NCI-H1092 treated with DMSO at 0.1 percent for 48 hours (cell line): ENCODE measurements at places on chromosomes 13 and 19.
A peak's percentile ranks its signal among the peaks of the same experiment; 100 is the strongest.

GRCh38 chr13:70108356-70109105, at the start of gene KLHL1:
Gene KLHL1 (minus strand): TSS chr13:70108452. CDS start chr13:70107699, 753 bp downstream.
- no peak for DNase-seq

DNA sequence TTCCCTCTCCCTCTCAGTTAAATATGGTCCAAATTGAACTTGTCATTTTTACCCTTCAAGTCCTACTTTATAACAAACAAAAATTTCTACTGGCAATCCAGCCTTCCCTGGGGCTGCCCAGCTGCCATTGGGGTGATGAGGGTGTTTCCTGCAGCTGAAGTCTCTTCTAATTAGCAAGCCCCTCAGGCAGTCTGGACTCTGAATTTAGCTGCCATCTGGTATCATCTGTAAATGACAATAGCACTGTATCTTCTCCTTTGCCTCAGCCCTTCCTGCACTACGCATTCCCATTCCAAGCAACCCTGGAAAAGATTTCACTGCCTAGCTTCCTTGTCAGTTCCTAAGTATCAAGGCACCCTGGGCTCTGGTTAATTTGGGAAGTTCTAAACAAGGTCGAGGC, 331.1 kb upstream of the KLF12 start:
- peak; percentile 65 for DNase-seq

GRCh38 chr19:1130771-1131717, 27.2 kb downstream of the GPX4 start:
- no peak for DNase-seq

- DNase-seq = no peak
These were observed 125.7 kb downstream of the TNFRSF19 start for GRCh38 chr13:23695711-23696464.

GRCh38 chr13:51674276-51674675, 90.0 kb downstream of the WDFY2 start:
- no peak for DNase-seq

- no peak for DNase-seq
These were observed 3.7 kb downstream of the SNRPA start for GRCh38 chr19:40754611-40755247.

GRCh38 chr19:46839752-46840497, 10.7 kb downstream of the AP2S1 start:
- no peak for DNase-seq

DNA sequence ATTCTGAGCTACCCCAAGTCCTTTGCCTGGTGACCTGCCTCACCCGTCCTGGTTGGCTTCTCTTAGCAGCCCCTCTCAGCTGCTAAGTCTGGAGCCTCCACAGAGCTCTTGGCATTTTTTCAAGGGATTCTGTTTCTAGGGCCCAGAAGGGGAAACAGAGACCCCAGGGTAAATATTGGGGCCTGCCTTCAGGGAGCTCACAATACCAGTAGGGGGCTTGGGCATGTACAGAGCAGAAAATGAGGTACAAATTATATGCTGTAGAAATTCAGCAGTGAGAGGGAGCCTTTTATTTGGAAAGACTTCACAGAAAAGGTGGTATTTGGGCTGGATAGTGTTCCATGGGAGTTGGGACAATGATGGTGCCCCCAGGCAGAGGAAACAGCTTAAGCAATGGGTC, 3.7 kb downstream of the SAMD4B start:
- no peak for DNase-seq

DNA sequence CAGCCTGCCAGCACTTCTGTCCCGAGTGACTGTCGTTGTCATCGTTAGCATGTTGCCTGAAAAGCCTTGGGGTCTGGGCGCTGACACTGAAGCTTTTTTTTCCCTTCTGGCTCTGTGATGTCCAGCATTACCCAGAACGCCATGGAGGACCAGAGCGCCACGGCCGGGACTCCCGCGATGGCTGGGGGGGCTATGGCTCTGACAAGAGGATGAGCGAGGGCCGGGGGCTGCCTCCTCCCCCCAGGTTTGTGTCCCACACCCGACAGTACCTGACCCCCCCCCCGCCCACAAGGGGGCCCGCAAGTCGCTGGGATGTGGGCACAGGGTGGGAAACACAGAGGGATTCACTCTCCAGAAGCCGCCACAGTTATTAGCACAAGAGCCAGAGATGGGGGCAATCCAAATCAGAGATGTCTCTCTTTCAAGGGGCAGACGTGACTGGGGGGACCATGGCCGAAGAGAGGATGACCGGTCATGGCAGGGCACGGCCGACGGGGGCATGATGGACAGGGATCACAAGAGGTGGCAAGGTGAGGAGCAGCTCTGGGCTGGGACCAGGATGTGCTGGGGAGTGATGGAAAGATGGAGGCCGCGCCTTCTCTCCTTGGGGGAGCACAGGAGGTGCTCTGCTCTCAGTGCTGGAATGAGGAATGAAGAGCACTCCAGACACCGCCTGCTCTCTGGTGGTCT, 13.2 kb downstream of the MICOS13 start:
- no peak for DNase-seq

GRCh38 chr19:16125737-16126495, 14.2 kb downstream of the RAB8A start:
- DNase-seq = no peak

DNA sequence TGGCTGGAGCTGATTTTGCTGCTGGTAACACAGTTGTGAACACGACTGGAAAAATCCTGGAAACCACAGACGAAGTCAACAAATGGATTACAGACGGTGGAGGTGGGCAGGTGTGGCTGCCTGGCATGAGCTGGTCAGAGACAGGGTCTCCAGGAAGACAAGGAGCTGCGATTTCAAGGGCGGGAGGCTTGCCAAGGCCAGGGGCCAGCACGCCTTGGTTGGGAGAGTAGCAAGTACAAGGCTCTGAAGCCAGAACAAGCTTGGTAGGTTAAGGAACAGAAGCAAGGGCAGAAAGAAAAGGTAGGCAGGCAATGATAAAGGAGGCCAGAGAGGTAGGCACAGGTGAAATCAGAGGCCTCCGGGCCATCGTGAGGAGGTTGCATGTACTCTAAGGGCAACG, 50.7 kb upstream of the AMER2 start:
- DNase-seq = no peak

DNA sequence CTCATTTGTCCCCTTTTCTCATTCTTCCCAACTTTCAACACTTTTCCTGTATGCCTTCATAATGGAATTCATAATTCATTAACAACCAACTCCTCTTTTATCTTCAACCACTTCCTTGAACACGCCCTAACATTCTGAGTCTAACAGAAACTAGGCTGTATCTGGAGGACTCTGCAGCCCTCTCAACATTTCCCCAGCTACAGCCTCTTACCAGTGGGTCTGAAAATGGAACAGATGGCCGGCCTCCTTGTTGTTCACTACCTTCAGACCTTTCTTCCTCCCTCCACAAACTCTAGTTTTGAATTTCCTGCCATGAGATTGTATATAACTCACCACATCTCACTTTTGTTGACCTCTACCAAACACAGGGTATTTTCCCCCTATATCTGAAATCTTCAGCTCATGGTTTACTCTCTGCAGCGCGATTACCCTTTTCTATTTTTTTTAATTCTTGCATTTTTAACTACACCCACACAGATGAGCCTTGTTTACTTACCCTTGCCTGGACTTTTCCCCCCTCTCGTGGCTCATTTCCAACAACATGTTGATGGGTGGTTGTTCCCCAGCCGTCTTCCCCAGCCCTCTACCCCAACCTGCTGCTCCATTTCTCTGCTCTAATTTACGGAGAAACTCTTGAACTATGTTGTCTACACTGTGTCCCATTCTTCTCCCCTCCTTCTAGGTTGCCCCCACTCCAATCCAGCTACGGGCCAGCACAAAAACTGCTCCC, 846 bp downstream of the ZNF790 start:
- DNase-seq = no peak

- DNase-seq = no peak
These were observed 140.7 kb downstream of the KCTD12 start for GRCh38 chr13:76745261-76746200.

- no peak for DNase-seq
These were observed 642.3 kb upstream of the SLITRK1 start for GRCh38 chr13:84524586-84524985.

- DNase-seq = no peak
These were observed 160.4 kb upstream of the PCDH9 start for GRCh38 chr13:67390462-67391086.

DNA sequence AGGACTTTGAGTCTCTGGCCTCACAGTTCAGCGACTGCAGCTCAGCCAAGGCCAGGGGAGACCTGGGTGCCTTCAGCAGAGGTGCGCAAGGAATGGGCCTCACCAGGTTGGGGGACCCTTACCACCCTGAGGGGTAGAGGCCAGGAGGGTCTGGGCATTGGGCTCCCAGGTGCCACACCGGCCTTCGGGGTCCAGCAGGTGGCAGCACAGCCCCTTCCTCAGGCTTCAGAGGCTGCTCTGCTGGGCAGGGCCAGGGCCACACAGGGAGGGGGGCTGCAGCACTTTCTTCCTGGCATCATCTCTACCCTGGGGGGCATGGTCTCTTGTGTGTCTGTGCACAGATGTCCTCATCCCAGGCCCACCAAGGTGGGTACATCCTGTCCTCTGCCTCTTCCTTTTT, 12.9 kb downstream of the PIN1 start:
- no peak for DNase-seq

GRCh38 chr19:1904860-1905109, 414 bp upstream of the ADAT3 start:
- DNase-seq = no peak

DNA sequence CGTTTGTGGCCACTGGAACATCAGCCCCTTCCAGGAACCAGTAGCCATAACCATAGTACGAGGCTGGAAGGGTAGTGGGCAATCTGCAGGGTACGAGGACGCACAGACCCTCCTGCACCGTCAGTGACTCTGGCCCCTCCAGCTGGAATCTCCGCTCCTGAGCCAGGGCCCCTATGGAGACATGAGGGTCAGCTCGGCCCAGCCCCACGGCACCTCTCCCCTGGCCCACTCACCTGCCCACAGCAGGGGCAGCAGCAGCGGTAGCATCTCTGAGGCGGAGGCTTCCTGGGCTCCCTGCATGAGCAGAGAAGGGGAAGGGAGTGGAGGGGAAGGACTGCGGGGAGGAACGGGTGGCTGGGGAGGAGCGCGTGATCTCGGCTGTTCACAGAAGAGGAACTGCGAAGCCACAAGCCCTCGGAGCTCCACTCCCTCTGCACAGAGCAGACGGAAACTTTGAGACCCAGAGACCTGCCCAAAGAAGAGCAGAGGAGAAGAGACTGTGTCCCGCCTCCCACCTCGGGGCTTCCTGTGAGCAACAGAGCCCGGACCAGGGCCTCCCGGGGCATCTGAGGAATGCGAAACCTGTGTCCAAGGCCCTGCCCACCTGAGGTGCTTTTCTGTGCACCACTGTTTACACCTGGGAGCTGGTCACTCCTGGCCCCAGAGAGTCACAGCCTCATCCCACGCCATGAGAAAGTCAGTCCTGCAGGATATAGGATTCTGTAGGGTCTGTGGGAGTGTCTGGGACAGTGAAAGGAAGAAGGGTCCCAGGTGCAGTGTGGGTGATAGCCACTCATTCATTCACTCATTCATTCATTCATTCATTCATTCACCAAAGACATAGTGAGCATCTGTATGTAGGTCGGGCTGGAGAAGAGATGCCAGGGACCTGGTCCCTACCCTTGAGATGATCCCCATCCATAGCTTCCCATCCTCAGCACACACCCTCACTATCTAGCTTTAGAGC, at the start of gene SIGLEC6:
Gene SIGLEC6, minus strand, starts transcription at position 322 of the 967 bp plus-strand sequence. Its CDS starts 22 bp downstream, at position 300.
- DNase-seq = no peak

DNA sequence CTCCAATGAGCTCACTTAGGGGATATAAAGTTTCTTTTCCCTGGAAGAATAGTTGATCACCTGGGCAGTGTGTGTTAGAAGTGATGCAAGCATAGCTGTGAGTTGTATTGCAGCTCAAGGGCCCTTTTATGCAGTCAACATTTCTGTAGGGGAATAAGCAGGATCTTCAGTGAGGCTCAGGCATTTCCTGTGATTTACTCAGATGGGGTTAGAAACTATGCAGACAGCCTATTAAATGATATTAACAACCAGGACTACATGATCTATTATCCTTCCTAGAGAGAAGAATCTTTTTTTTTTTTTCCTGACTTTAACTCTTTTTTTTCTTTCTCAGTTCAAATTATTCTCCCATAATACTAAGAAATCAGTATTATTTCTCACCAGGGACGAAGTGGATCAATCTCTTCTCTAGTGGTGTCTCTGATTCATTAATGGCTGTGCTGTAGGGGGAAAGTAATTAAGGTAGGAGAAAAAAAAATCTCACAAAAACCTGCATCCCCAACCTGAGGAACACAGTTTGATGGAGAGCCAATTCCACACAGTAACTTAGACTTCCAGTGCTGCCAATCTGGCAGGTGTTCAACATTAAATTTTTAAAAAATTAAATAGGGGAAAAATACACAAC, 126.4 kb upstream of the SLC10A2 start:
- DNase-seq = no peak

- no peak for DNase-seq
These were observed 563.5 kb upstream of the SLITRK5 start for GRCh38 chr13:87107651-87108050.

DNA sequence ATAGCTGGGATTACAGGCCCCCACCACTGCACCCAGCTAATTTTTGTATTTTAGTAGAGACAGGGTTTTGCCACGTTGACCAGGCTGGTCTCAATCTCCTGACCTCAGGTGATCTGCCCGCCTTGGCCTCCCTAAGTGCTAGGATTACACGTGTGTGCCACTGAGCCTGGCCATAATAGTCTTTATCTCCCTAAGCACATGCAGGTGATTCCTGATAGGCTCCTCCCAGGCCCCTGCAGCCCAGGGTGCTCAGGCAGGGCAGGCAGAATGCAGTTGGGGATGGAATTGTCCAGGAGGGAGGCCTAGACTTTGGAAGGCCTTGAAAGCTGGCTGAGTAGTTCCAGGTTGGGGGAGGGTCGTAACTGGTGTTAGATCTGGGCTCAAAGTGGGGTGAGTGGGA, 8.5 kb downstream of the ZNF526 start:
- DNase-seq = no peak

DNA sequence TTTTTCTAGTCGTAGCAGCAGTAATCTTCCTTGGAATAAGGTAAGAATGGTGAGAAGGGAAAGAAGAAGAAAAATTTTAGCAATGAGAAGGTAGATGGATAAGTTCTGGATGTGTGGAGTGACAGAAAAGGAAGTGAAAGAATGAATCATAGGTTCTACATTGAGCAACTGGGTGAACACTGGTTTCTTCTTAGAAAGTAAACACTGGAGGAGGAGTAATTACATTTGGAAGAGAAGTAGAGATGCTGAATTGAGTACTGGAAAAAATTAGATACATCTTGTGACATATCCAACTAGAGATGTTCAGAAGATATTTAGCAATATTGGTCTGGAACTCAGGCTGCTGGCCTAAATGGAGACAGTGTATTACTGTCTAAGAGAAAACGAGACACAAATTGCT, 148.5 kb downstream of the GPC5 start:
- DNase-seq = no peak
